Non-pigmented ciliary epithelial cell (primary cell): ENCODE measurements at places on chromosomes 5 and 9.
A peak's percentile ranks its signal among the peaks of the same experiment; 100 is the strongest.

- no peak for DNase-seq
Observed at GRCh38 chr5:133246376-133247150, 194.8 kb downstream of the HSPA4 start.

- no peak for DNase-seq
Observed at GRCh38 chr5:125823572-125823971, 599.6 kb upstream of the GRAMD2B start.

DNA sequence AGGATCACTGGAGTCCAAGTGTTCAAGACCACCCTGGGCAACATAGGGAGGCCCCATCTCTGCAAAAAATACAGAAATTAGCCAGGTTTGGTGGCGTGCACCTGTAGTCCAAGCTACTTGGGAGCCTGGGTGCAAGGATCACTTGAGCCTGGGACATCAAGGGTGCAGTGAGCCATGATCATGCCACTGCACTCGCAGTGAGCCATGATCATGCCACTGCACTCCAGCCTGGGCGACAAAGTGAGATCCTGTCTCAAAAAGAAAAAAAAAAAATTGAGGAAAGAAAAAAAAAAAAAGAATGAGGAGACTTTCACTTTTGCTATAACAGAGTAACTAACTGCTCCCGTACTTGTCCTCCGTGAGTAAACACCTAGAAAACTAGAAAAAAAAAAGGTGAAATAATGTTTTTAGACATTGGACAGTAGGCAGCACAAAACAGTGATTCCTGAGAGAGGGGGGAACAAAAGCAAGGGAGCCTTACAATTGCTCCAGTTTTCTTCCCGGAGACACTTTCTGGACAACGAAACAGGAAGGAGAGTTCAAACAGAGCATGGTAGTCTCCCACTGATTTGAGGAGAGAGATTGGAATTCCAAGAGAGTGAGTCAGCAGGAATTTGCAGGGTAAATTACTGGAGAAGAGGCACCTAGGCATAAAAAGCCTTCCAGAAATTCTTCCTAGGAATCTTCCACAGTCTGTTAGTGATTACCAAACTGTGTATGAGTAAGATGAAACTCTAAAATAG, 6.9 kb upstream of the ZBTB5 start:
- DNase-seq = peak; percentile 84

GRCh38 chr9:125359011-125359410, 97.4 kb downstream of the GAPVD1 start:
- DNase-seq = no peak

DNA sequence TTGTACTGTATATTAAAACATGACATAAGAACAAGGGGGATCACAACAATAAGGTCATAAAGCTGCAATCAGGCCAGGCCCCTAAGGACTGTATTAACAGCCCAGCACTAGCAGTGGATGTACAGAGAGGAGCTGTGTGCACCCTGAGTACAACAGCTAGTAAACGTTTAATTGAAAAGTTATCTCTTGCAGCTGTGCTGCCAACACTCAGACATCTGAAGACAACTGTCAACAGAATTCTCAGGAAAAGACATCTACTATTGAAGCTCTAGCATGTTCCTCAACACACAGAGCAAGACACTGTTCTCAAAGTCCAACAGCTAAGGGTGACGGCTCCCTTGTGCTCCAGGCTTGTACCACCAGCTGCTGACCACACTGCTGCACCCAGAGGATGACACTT, 199.6 kb downstream of the DCP2 start:
- DNase-seq = no peak

- no peak for DNase-seq
Observed at GRCh38 chr9:116686693-116687073, 422 bp upstream of the TRIM32 start.

- no peak for DNase-seq
Observed at GRCh38 chr9:88418025-88418424, 29.8 kb downstream of the SPIN1 start.

DNA sequence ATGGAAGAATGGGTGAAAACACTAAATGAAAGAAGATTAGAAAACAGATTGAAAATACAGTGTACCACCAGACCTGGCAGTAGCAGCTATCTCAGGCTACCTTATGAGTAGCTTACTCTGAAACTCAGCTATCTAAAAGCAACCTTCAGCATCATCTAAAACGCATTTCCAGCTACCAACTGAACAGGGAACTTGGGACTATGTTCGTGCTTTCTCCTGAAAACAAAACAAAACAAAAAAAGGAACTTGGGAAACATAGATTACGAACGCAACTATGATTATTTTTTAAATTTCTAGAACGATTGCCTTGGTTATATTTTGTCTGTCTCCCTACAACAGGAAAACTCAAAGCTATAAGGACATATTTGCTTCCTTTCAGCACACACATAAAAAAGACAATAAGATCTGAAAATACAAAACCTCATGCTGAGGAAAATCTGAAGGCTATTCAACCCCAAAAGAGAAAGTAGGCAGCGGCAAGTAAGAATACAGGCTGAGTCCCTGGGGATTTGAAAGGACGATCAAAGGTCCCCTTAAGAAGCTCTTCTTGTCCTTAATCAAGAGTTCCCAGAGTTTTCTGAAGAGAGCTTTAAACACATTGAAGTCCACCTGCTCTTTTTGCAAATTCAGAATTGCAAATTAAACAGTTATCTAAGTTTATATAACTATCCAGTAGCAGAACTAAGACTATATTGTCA, 53.4 kb downstream of the OR2K2 start:
- no peak for DNase-seq

DNA sequence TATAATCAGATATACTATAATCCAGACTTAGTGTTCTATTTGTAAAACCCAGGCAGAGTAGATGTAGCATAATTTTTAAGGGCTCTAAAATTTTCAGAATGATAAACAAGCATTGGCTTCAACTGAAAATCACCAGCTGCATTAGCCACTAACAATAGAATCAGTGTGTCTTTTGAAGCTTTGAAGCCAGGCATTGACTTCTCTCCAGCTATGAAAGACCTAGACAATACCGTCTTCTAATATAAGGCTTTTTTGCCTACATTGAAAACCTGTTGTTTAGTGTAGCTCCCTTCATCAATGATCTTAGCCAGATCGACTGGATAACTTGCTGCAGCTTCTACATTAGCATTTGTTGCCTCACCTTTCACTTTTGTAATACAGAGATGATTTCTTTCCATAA, 1877.3 kb upstream of the ACO1 start:
- DNase-seq = no peak

DNA sequence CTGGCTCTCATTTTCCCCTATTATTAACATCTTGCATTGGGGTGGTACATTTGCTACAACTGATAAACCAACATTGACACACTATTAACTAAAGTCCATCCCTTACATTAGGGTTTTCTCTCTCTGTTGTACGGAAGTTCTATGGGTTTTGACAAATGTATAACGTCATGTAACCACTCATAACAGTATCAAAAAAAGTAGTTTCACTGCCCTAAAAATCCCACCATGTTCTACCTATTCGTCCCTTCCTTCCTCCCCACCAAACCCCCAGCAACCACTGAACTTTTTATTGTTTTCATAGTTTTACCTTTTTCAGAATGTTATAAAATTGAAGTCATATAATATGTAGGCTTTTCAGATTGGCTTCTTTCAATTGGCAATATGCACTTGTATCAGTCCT, 40.1 kb downstream of the MLLT3 start:
- no peak for DNase-seq

DNA sequence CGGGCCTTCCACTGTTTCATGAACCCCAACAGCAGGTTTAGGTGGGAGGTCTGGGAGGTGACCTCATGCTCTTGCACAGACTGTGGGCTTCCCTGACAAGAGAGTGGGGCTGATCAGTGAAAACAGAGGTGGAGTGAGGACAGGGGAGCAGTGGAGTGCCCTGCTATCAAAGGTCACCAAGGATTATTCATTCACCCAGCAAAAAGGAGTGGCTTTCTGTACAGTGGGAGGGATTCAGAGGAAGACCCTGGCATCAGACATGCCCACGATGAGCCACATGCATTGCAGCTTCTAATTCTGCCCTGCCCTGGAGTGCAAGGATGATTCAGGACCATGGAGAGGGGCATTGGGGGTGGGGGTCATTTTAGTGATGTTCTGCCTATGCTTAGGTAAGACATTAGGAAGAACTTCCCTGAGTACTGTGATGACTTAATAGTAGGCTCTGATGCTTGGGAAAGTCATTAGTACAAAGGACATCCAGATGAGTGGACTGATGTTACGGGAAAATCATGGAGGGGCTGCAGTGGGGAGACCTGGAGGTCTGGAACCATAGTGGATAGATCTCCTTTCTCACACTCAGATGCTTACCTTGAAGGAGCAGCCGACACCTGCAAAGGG, 12.8 kb downstream of the TRAF1 start:
- DNase-seq = no peak

DNA sequence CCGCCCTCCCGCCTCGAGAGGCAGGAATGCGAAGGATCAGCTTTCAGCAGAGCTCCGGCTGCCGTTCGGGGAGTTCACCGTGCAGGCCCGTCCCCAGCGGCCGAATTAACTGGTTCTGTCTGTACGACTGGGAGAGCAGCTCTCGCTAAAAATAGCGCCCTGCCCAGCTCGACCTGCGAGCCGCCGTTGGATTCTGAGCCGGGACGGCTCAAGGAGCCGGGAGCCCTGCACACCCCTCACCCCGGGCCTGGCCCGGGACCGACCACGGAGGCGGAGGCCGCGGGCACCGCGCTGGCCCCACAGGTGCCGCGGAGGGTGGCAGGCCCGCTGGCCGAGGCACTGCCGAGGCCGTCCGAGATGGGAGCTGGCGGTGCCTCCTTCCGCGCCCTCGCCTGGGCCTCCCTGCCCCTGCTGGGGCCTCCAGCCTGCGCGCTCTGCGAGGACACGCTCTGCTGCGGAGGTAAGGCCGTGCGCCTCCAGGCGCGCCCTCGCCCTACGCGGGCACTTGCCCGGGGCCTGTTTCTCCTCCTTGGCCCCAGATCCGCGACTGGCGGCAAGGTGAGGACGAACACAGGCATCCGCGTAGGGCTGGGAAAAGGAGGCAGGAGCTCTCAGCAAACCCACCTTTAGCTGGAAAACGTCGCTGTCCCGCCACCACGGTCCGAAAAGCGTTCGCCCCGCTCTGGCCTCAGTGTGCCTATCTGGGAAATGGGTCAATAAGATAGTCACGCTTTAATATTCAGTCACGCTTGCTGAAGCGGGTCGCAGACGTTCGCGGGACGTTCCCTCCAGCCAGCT, 53.1 kb upstream of the DAB2IP start:
- DNase-seq = no peak

GRCh38 chr9:73437758-73438157, 286.1 kb downstream of the ANXA1 start:
- DNase-seq = no peak

DNA sequence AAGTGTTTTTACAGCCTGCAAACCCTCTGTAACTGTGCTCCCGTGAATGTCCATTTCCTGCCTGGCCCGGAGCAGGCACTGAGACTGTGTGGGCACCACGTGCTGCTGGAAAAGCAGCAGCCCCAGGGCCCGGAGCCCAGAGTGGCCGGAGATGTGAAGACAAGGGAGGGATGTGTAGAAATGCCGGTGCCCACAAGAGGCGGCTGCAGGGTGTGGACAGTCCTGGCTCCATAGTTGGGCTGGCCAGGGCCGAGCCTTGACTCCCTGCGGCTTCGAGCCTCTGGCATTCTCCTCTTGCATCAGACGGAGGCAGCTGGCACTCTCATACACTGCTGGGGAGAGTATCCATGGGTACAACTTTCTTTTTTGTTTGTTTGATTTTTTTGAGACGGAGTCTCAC, 13.2 kb upstream of the GFPT2 start:
- no peak for DNase-seq

DNA sequence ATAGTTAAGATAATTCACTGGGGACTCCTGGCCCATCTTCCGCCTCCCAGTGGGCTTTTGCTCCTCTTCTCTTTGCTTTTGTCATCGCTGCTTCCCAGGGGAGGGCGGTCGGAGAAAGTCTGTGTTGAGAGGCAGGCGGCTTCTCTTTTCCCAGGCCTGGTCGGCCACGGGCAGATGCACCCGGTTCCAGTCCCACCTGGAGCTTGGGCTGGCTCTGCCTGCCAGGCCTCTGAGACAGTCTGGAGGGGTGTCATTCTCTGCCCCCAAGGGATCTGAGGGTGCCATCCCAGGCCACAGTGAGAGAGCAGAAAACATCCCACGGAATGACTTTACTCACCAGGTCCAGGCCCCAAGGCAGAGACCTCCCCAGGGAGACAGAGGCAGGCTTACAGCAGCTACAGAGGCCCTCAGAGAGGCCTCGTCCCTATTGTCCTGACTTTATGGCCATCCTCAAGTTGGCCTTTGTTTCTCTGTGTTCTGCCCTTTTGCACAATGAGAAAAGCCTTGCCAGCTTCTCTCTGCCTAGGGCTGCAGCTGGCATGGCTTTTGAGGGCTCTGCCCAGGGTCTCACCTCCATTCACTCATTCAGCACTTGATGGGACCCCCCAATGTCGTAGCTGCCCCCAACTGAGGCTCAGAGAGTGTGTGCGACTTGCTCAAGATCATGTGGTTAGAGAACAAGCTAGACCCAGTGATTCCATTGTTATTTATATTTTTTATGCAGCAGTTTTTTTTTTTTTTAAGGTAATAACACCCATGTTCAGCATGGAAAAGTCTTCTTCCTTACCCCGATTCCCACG, 44.2 kb upstream of the BOD1 start:
- no peak for DNase-seq

- no peak for DNase-seq
Observed at GRCh38 chr5:37184748-37185364, 64.3 kb downstream of the CPLANE1 start.

- no peak for DNase-seq
Observed at GRCh38 chr9:91378695-91379127, 17.0 kb upstream of the AUH start.

GRCh38 chr5:2515180-2515764, 236.2 kb downstream of the IRX2 start:
- DNase-seq = no peak

DNA sequence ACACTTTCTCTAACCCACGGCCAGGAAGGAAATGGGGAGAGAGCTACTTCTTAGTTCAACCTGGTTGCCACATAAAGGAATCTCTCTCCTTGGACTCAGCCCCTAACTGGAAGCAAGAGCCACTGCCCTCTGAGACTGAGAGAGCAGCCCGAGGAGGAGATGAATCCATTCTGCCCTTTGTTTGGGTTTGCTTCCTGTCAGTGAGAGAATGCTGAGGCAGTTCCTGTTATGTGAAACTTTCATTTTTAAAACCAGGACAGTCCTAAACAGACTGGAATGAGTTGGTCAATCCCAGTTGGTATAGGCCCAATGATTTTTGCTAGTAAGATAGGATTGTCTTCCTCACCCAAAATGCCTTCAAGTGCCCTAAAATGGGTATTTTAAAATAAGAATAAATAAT, 205.1 kb downstream of the NTRK2 start:
- DNase-seq = no peak

DNA sequence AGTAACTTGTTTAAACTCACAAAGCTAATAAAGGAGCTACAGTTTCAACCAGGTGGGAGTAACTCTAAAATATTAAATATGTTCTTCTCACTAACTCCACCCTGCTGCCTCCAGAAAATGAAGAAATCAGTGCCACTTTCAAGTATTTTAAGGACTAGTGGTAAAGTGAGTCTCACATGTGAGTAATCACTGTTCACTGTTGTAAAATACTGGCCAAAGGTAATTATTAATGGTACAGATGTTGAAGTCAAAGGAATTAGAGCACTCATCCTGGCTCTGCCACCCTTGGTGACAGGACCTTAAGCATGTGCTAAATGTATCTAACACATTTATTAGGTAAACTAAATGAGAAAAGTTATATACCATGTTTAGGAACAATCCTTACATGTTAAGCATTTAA, 430.7 kb downstream of the BRINP1 start:
- no peak for DNase-seq
